ENCODE measurements at places on chromosomes 12 and 14.

DNA sequence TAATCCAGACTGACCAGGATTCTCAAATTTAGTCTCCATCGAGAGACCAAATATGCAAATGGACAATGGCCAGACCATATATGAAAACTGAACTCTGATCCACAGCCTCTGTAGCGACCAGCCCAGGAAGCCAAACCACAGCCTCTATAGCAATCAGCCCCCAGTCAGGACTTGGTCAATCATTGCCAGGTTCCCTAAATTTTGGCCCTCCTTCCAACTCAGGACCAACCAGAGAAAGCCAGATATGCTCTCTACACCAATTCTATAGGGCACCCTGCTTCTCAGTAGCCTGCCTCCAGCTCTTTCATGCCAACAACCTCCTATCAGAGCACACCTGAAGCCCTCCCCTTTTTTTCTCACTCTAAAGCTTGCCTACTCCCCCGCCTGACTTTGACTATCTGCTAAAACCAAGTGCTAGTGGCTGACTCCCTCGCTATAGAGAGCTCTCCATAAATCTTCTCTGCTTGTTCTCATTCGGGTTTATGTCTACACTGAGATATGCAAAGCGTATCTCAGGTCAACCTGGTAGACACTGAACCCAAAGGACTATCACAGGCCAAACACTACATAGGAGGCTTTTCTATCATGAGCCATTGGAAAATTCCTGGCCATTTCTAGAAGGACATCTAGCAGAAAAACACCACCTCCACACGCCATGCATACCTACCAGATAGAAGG is 110.5 kb upstream of the FUT8 start:
- no peak for DNase-seq

GRCh38 chr12:126936181-126936851 is 1330.7 kb upstream of the TMEM132C start:
- DNase-seq, result no peak

GRCh38 chr14:102196039-102196901 is 56.6 kb downstream of the WDR20 start:
- DNase-seq, result no peak

GRCh38 chr12:83690465-83690864 is 1003.8 kb downstream of the TMTC2 start:
- DNase-seq, result no peak

DNA sequence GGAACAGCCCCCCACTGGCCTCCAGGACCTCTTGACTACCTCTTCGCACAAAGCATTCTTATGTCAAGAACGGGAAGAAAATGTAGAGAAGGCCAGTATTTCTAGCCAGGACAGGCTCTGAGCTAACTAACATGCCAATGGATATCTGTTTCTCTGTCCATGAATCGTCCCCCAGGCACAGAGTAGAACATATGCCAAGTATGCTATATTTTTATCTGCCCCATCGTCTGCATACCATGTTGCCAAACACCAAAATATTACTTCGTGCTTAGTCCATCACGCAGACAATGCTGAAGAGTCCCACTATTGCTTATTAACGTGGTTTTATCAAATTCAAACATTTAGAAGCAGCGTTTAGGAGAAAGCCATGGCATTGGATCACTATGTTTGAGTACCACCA is 151.4 kb upstream of the CPSF6 start:
- peak; percentile 92 for DNase-seq

- DNase-seq, result peak; percentile 53
Observed at GRCh38 chr12:16437926-16438325, 90.5 kb downstream of the MGST1 start.

DNA sequence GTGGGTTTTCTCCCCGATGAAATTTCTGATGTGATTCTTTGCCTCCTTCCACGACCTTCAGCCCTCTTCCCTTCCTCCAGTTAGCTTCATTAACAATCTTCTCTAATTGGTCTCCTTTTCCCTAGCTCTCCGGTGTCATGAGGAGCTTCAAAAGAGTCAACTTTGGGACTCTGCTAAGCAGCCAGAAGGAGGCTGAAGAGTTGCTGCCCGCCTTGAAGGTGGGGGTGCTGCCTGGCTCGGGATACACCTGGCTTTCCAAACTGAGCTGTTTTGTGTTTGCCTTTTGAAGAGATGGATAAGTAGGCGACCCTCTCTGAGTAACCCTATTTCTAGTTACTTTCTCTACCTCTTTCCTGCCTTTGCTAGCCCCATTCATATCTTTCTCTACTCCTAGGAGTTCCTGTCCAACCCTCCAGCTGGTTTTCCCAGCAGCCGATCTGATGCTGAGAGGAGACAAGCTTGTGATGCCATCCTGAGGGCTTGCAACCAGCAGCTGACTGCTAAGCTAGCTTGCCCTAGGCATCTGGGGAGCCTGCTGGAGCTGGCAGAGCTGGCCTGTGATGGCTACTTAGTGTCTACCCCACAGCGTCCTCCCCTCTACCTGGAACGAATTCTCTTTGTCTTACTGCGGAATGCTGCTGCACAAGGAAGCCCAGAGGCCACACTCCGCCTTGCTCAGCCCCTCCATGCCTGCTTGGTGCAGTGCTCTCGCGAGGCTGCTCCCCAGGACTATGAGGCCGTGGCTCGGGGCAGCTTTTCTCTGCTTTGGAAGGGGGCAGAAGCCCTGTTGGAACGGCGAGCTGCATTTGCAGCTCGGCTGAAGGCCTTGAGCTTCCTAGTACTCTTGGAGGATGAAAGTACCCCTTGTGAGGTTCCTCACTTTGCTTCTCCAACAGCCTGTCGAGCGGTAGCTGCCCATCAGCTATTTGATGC is 797 bp downstream of the ESPL1 start:
- no peak for DNase-seq

GRCh38 chr14:76430017-76430416 is 54.1 kb downstream of the ESRRB start:
- DNase-seq, result no peak
